ENCODE measurements at places on chromosomes 2 and 18.

DNA sequence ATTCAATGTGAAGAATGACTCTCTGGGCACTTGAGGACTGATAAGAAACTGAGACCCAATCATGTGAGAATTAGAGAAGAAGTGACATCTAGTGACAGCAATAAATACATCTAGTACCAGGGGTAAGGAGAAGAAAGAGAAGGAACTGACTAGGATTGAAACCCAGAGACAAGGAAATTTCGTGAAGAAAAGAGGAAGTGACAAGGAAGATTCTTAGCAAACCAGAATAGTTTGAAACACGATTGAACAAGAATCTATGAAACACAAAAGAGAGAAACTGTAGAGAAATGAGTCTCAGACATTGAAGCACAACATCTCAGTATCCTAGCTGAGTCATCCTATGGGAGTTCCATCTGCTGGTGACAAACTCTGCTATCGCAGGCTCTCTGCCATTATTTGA, 571.9 kb upstream of the PKDCC start:
- no peak for DNase-seq

- DNase-seq: no peak
These were observed 772 bp downstream of the SCN2A start for GRCh38 chr2:165239856-165240515.

- no peak for DNase-seq
These were observed 142.9 kb downstream of the ASB1 start for GRCh38 chr2:238569507-238570195.

DNA sequence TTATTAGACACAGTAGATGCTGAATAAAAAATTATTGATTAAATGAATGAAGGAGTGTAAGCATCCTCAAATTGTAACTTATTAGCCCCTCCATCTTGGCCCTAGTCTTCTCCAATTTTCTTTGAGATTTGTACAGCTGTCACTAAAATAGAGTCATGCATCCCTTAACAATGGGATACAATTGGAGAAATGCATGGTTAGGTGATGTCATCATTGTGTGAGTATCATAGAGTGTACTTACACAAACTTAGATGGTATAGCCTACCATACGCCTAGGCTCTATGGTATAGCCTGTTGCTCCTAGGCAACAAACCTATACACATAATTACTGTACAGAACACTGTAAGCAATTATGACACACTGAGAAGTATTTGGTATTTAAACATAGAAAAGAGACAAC, 38.3 kb upstream of the ZNF385B start:
- DNase-seq: no peak

DNA sequence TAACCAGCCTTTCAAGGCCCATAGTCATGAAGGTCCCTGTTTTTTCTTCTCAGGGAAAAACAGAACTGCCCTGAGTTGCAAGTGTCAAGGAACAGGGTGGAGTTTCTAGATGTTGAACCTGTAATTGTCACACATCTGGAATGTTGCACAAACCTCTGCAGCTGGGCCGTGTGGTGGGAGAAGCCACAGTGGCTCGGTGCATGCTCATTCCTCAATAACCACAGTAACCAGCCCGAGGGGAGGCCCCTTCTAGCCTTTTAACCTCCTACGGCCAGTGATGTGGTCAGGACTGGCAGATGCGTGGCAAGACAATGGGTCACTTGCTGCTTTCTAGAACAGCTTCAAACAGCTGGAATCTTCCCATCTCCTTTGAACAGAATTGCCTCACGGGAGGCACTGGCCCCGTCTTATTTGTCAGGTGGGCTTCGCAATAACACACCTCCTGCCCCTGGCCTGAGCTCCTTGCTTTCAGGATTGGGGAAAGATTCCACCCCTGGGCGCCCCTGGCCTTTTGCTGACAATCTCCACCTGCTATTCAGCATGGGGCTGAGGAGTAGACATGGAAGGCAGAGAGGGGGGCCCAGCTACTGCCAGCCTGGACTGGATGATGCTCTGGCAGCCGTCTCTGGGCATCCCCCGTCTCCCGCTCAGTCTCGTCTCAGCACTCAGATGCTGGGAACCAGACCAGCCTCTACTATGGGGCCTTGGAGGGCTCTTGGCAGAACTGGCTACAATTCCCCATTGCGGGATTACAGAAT, 102.9 kb downstream of the KLHL29 start:
- DNase-seq: peak; percentile 44

GRCh38 chr2:160925956-160926355, 234.3 kb upstream of the TANK start:
- DNase-seq: no peak
